ENCODE measurements at places on chromosomes 11 and 22. TPM values are rescaled to one million over a fixed set of nuclear protein-coding genes. Genes with fewer than 3 reads are reported as not detected.

The LDLRAD3 gene
- 6.9 TPM for total RNA-seq

The AGBL2 gene
- 9.7 TPM for total RNA-seq

- no peak for DNase-seq
Measured at GRCh38 chr22:39908136-39908535, 7.3 kb downstream of the GRAP2 start.

GRCh38 chr11:120198787-120199469 is 11.9 kb upstream of the OAF start:
- no peak for DNase-seq
